ENCODE measurements at places on chromosomes 5 and 9.

DNA sequence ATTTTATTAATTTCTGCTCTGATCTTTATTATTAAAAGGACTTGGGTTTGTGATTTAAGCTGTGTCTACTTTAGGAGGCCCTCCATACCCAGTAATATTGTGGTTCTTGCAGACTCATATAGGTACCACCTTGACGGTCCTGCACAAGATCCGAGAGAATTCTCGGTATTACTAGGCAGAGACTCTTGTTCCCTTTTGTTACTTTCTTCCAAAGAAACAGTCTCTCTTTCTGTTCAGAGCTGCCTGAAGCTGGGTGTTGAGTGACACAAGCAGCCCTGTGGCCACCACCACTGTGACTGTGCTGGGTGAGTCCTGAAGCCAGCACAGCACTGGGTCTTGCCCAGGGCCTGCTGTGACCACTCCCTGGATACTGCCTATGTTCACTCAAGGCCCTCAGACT is 666.6 kb downstream of the SEMA5A start:
- no peak for DNase-seq

DNA sequence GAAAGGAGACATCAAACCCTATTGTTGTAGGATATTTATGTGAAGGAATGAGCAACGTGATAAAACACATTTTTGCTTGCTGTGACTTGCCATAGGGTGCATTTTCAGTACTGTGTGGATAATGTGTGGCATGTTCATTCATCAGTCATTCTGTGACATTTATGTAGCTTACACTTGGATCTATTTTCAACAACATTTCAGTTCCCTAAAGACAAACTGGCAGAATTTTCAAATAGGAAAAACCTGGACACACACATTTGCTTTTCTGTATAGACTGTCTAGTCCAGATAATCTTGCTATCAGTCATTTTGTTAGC is 127.7 kb downstream of the TMC1 start:
- no peak for DNase-seq

DNA sequence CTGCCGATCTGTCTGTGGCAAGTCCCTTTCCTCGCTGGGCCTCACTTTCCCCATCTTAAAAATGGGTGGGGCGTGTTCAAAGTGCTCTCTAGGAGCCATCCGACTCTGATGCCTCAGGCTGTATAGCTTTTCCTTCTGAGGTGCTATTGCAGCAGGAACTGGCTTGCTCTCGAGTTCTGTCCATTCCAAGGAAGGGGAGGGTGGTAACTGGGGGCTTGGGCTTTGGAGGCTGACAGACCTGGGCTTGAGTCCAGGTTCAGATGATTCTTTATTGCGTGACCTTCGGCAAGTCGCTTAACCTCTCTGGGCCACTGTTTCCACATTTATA is 139.5 kb downstream of the RGS3 start:
- DNase-seq = no peak

DNA sequence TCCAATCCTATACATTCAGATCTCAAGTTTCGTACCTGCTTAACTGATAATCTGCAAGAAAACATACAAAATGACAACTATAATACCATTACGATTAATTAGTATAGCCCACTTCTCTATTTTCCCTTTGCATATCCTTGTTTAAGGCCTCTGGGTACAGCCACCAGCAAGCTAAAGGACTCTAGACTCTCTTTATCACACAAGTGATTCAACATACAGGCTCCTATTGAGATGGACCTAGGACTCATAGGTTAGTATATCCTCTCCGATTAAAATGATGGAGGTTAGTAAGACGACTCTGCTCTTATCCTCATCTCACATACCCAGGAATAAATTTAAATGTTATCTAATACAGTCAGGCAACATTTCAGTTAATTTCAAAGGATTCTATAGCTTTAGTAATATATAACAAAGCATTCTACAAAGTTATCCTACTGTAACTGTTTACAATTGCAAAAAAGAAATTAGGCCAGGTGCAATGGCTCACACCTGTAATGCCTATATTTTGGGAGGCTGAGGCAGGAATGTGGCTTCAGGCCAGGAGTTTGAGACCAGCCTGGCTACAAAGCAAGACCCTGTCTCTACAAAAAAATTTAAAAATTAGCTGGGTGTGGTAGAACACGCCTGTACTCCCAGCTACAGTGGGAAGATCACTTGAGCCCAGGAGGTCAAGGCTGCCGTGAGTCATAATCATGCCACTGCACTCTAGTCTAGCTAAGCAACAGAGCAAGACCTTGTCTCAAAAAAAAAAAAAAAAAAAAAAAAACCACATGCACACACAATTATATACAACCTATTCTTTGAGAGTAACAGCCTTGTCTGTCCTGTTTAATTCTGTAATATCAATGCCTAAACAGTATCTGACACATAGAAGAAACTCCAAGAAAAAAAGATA is 15.4 kb downstream of the HAUS6 start:
- no peak for DNase-seq
